ENCODE measurements at places on chromosomes 6 and 20.

DNA sequence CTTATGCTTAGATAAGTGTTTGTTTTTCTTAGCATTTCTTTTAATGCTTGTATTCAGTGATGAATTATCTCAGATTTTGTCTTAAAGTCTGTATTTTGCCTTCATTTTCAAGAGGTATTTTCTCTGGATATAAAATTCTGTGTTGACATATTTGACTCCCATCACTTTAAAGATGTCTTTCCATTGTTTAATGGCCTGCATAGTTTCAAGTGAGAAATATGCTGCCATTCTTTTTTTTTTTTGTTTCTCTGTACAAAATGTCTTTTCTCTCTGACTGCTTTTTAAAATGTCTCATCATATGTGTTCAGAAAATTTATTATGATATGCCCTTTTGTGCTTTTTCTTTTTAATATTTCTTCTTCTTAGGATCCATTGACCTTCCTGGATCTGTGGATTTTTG lies 578.0 kb upstream of the NOX3 start:
- no peak for DNase-seq

GRCh38 chr20:53284696-53285095 lies 308.9 kb downstream of the ZNF217 start:
- DNase-seq = no peak

- DNase-seq = no peak
These were observed 104.4 kb downstream of the NCR2 start for GRCh38 chr6:41439524-41440418.

GRCh38 chr20:36085686-36086267 lies 68.8 kb upstream of the EPB41L1 start:
- DNase-seq = no peak

All from activated CD4-positive, CD25-positive, alpha-beta regulatory T cell (primary cell).